ENCODE measurements at places on chromosomes 5 and 9. TPM values are rescaled to one million over a fixed set of nuclear protein-coding genes. Genes with fewer than 3 reads are reported as not detected.

GRCh38 chr9:6538666-6539071 is 106.9 kb downstream of the GLDC start:
- no peak for DNase-seq

DNA sequence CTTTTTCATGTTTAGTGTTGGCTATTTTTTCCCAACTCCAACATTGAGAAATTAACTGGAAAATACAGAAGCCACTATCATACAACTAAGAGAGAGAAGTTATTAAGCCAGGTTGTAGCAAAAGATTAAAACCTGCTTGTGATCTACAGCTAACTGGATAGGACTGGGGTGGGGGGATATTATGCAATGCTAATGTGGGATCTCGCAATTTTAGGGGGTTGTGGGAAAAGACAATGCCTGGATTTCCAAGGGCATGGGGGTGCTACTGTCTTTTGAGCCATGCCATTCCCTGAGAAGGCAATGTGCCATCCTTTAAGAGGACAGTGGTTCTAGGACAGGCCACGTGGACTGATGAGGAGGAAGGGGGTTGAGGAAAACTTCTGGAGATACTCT is 46.5 kb downstream of the MARCHF3 start:
- no peak for DNase-seq

- peak; percentile 36 for DNase-seq
These were observed 45.6 kb downstream of the FOXI1 start for GRCh38 chr5:170151097-170151831.

DNA sequence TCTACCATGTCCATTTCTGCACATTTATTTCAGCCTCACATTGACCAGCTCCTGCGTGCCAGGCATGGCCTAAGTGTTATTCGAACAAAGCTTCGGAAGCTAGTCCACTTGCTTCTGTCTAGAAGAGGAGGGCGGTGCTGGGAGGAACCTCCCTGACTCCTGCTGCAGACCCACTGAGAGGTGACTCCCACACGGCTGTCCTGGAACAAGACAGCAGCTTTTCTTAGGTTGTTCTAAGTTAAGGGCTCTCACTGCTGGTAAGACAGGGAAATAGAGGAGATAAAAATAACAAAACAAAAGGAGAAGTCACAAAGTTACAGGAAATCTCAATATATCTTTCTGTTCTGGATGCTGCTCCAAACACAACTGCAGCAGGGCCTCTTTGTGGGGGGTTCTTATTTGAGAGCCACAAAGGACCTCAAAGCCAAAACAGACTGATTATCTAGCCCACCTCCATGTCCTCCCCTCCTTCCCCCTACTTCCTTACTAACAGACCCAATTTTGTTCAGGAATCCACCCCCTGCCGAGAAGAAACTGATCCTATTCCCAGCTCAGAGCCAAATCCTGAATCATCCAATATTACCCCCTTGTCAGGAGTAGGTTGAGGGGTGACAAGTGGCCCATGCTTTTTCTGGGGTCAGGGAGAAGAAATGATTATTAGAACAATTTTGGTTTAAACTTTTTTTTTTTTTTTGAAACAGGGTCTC is 28.4 kb upstream of the KCNIP1 start:
- DNase-seq = no peak

- no peak for DNase-seq
These were observed 49.0 kb downstream of the NKD2 start for GRCh38 chr5:1057485-1058082.

Gene ETF1
- 77.6 TPM for total RNA-seq

Gene CCIN
- total RNA-seq = not detected

Gene ZBED3
- 5.3 TPM for total RNA-seq
